ENCODE measurements at places on chromosomes 2 and 18. TPM values are rescaled to one million over a fixed set of nuclear protein-coding genes. Genes with fewer than 3 reads are reported as not detected.

TNS1 gene
- 406 TPM for total RNA-seq

ASXL3 gene
- 0.15 TPM for total RNA-seq

PKDCC gene
- 69.1 TPM for total RNA-seq

DSC2 gene
- total RNA-seq = 2.4 TPM

FAM117B gene
- total RNA-seq = 2.4 TPM

ASB18 gene
- 1.7 TPM for total RNA-seq

TRAPPC12 gene
- total RNA-seq = 56.7 TPM
